Cardiac muscle cell (in vitro differentiated cells and primary cell): ENCODE measurements at places on chromosomes 16 and 17. TPM values are rescaled to one million over a fixed set of nuclear protein-coding genes. Genes with fewer than 3 reads are reported as not detected.

DNA sequence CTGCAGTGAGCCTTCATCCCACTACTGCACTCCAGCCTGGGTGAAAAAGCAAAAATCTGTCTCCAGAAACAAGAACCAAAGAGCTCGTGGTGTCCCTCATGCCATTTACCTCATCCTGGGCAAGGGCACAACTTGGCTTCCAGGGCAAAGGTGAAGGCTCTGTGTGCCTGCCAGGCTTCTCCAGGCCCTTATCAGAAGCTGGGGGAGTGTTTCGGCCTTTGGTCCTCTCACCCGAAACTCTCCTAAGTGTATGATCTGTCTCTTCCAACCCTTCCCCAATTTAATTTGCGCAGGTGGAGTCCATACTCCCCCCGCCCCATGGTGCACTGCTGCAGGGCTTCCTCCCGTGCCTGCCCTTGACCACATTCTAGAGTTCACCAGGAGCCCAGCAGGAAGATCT lies 1.1 kb downstream of the CES2 start:
- DNase-seq: no peak
- peaks cover 19% of the 10 kb centered on the region for H3K4me1 ChIP-seq
- no peak overlapping the region for H3K27ac ChIP-seq

DNA sequence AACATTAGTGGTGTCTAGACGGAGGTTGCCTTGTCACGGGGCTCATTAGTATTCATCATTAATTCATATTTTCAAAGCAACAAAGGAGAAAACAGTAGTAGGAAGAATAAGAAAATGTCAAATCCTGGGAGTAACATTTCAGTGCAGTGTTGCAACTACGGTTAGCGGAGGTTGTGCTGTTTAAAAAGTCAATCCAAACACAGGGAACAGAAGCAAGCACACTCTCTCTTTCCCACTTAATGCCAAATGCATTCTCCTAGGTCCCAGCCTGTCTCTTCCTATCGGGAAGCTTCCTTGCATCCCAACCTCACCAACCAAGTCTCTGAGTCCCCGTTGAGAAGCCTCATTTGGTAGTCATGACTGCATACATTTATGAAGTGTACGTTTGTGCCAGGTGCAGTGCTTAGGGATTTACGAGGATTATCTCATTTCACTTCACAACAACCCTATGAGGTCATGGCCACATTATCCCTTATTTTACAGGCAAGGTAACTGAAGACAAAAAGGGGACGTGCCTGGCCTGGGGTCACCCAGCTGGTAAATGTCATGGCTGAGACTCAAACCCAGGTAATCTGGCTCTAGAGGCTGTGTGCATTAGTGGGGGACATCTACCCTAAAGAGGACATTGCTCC lies 283.6 kb upstream of the SALL1 start:
- H3K36me3 ChIP-seq: no peaks in the 10 kb centered on the region
- H3K4me1 ChIP-seq: no peaks in the 10 kb centered on the region
- DNase-seq: no peak
- H3K4me3 ChIP-seq: no peak overlapping the region
- H3K27ac ChIP-seq: no peak overlapping the region

DNA sequence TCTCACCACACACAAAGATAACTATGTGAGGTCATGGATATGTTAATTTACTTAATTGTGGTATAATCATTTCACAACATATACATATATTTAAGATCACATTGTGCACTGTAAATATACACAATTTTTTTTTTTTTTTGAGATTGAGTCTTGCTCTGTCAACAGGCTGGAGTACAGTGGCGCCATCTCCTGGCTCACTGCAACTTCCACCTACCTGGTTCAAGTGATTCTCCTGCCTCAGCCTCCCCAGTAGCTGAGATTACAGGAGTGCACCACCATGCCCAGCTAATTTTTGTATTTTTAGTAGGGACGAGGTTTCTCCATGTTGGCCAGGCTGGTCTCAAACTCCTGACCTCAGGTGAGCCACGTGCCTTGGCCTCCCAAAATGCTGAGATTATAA lies 11.5 kb upstream of the PRSS54 start:
- H3K27ac ChIP-seq: no peak overlapping the region
- peak; percentile 56 for DNase-seq
- no peaks in the 10 kb centered on the region for H3K27me3 ChIP-seq

DNA sequence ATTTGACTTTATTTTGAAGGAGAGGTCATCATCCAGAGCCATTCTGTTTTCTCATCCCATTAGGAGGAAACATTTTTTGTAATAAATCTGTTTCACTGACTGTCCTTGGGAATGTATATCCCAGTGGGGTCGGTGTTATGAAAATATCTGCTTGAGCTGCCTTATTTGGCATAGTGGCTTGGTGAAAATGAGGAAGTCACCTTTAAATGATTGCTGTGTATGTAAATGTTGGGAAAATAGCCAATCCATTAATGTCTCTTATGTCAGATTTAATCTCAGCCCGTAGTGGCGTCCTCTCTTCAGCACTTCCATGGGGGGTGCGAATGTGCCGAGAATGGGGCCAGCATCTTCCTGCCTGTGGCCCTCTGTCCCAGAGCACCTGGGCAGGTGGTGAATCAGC lies 57.6 kb downstream of the BANP start:
- H3K27ac ChIP-seq: no peak overlapping the region
- no peak overlapping the region for H3K4me3 ChIP-seq
- peaks cover 6% of the 10 kb centered on the region for H3K36me3 ChIP-seq
- H3K4me1 ChIP-seq: peaks cover 5% of the 10 kb centered on the region

DNA sequence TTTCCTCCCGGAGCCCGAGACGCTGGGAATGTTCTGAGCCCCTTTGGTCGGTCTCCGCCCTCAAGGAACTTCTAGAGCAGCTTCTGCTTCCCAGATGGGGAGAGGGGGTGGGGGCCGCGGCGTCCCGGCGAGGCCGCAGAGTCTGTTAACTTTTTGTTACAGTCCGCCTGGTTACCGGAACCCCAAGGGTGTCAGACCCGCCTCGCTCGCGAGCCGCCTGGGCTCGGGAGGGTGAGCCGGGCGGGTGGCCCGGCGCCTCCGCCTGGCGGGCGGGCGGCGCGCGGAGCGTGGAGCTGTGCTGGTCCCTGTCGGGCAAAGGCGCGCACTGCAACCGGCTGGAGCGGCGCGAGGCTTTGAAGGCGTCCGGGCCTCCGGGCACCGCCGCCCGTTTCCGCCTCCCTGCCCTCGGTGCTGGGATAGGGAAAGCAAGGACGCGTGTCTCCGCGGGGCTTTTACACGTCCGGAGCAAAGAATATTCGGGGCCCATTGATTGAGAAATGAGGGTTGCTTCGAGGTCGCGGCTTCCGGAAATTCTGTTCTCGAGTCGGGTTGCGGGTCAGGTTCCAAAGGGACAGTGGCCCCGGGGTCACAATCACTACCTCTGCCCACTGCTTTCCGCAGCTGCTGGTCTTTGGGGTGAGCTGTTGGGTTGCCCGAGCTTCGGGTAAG lies 1.7 kb downstream of the HS3ST3B1 start:
- H3K4me1 ChIP-seq: no peaks in the 10 kb centered on the region
- peak; percentile 94 for DNase-seq
- H3K4me3 ChIP-seq: peak overlapping the region; percentile 67
- no peaks in the 10 kb centered on the region for H3K36me3 ChIP-seq
- peaks cover 43% of the 10 kb centered on the region for H3K27me3 ChIP-seq
- no peak overlapping the region for H3K27ac ChIP-seq

- H3K27ac ChIP-seq: no peak overlapping the region
- no peak for DNase-seq
- no peak overlapping the region for H3K4me3 ChIP-seq
- peaks cover 2% of the 10 kb centered on the region for H3K4me1 ChIP-seq
These were observed 6.5 kb downstream of the TMEM204 start for GRCh38 chr16:1539720-1540555.

DNA sequence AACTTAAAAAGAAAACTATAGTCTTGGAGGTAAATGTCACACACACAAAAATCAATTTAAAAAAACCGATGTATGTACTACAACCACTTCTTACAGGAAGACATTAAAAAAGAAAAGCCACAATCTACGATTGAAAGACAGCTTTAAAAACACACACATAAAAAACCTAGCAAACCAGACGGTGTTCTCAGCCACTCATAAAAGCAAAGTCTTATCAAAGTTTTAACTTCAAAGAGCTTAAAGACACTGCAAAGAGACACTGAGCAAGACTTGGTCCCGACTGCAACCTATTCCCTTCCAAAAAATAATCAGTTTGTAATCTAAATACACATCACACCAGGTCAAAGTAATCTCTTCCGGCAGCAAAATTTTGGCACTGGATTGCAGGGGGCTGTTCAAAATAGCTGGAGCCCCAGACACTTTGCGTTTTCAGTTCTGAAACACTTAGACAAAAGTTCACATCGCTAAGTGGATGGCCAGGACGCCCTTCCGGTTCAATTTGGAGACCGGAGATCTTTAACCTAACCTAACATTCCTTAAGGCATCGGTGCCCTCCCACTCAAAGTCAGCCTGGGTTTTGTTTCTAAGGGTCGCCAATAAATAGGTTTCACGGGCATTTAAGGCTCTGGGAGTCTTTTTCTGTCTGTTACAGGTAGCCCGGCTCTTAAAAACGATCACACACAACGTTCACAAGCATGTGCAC lies 2.6 kb downstream of the ZCCHC14 start:
- H3K4me1 ChIP-seq: peaks cover 31% of the 10 kb centered on the region
- peak overlapping the region; percentile 46 for H3K4me3 ChIP-seq
- no peaks in the 10 kb centered on the region for H3K27me3 ChIP-seq
- DNase-seq: peak; percentile 15
- no peaks in the 10 kb centered on the region for H3K36me3 ChIP-seq

DNA sequence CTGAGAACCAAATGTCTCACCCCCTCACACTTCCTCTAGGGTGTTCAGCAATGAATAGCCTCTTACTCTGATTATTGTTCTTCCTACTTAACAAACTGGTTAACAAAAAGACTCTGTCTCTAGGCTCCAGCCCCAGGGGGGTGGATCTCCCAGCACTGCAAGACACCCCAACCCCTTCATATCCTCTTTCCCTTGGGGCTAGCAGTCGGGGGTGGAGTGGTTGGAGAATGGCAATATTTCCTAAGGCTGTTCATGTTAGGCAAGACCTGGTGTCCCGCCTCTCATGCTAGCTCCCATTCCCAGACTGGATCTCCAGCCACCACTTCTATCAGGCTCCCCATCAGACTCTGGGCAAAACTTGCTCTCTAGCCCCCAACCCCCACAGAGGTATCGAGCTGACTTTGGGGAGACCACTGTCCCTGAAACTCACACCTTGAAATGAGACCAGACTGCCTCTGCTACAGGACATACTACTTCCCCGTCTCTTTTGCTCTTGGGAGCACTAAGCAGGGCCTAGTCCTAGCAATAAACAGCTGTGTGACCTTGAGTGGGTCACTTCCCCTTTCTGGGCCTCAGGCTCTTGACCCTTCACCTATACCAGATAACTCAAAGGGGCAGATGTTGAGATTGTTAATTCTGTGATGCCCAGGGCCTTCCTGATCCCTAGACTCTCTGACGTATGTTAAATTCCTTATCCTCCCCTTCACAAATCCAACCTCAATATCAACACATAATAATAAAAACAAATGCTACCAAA lies 2.4 kb downstream of the SLC25A35 start:
- no peak overlapping the region for H3K27ac ChIP-seq
- no peak for DNase-seq
- H3K27me3 ChIP-seq: no peaks in the 10 kb centered on the region
- H3K4me3 ChIP-seq: no peak overlapping the region
- H3K4me1 ChIP-seq: peaks cover 17% of the 10 kb centered on the region

DNA sequence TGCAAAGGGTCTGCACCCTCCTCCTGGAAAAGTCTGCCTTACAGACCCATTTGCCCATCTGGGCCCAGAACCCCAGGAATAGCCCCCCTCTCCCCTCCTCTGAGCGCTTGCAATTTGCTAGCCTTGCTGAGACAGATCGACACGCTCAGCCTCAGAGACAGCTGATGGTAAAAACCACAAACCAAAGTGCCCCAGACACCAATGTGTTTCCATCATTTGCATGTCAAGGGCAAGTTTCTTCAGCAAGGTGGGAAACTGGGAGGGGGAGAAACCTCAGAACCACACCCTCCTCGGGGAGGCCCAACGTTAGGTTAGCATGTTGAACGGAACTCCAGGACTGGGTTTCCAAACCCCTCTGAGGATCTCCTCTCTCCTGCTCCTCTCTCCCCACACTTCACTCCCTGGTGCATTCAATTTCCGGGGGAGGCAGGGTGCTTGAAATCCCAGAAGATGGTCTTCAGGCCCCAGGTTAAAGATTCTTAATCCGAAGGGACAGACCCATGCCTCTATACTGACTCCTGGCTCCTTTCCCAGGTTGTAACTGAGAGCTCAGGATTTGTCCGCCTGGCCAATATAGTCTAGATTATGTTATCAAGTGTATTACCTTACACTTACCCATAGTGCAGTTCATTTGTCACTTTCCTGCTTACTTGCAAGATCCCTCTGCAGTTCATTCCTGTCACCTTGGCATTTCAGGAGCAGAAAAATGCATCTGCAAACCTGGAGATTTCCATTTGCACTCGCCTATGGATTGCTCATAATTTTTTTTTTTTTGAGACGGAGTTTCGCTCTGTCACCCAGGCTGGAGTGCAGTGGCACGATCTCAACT lies 1.3 kb upstream of the CUEDC1 start:
- no peaks in the 10 kb centered on the region for H3K36me3 ChIP-seq
- H3K27me3 ChIP-seq: peaks cover 13% of the 10 kb centered on the region
- peaks cover 6% of the 10 kb centered on the region for H3K4me1 ChIP-seq
- H3K27ac ChIP-seq: no peak overlapping the region
- no peak for DNase-seq
- H3K4me3 ChIP-seq: no peak overlapping the region

- H3K4me1 ChIP-seq: peaks cover 19% of the 10 kb centered on the region
- H3K27ac ChIP-seq: peak overlapping the region; percentile 82
- H3K36me3 ChIP-seq: no peaks in the 10 kb centered on the region
- no peak overlapping the region for H3K4me3 ChIP-seq
- DNase-seq: no peak
- no peaks in the 10 kb centered on the region for H3K27me3 ChIP-seq
These were observed 927 bp upstream of the SULT1A2 start for GRCh38 chr16:28597692-28598261.

- peaks cover 17% of the 10 kb centered on the region for H3K4me1 ChIP-seq
- H3K27me3 ChIP-seq: peaks cover 27% of the 10 kb centered on the region
These were observed 5.6 kb upstream of the NOTUM start for GRCh38 chr17:81966343-81967243.

DNA sequence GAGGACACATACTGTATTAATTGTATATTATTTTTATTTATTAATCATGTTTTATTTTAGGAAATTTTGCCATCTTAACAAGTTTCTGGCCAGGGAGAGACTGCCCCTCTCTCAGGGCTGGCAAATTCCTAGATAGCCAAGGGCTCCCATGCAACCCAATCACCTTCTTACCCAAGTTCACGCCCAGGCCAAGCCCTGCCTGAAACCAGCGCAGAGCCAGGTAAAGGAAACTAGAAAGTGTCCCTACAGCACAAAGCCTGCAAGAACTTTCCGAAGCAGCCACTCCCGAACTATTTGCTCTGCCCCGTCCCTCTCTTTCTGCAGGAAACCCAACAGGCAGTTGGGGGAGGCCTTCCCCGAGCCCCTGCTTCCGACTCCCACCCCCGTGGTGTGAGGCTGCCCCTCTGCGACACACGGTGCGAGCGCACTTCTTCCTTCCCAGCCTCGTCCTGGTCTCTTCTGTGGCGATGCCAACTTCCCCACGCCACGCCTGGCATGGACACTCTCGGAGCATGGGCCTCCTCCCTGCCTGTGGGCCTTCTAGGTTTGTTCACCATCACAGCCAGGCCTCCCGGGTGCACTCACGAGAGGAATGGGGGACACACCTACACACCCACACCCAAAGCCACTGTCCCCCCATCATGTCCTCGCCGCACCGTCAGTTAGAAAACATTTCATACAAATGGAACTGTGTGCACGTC lies 100.4 kb downstream of the ZNF778 start:
- H3K4me3 ChIP-seq: no peak overlapping the region
- DNase-seq: no peak
- peaks cover 42% of the 10 kb centered on the region for H3K4me1 ChIP-seq
- H3K27ac ChIP-seq: peak overlapping the region; percentile 88
- no peaks in the 10 kb centered on the region for H3K27me3 ChIP-seq
- H3K36me3 ChIP-seq: no peaks in the 10 kb centered on the region

KRTAP4-9 gene
- not detected in 2 replicates for total RNA-seq

FBXL16 gene
- 0.12 and 0.74 TPM in 2 replicates for total RNA-seq

LRRC75A gene
- total RNA-seq: 23.1 and 31.3 TPM in 2 replicates

IGF2BP1 gene
- 55.1 and 74.0 TPM in 2 replicates for total RNA-seq

RAB37 gene
- total RNA-seq: 3.4 and 6.9 TPM in 2 replicates
